ENCODE measurements at places on chromosomes 3 and 15. TPM values are rescaled to one million over a fixed set of nuclear protein-coding genes. Genes with fewer than 3 reads are reported as not detected.

RETNLB gene
- total RNA-seq = not detected

GRCh38 chr15:88385078-88385700 lies 82.0 kb downstream of the MRPL46 start:
- no peak for DNase-seq

TUSC7 gene
- not detected for total RNA-seq

DNA sequence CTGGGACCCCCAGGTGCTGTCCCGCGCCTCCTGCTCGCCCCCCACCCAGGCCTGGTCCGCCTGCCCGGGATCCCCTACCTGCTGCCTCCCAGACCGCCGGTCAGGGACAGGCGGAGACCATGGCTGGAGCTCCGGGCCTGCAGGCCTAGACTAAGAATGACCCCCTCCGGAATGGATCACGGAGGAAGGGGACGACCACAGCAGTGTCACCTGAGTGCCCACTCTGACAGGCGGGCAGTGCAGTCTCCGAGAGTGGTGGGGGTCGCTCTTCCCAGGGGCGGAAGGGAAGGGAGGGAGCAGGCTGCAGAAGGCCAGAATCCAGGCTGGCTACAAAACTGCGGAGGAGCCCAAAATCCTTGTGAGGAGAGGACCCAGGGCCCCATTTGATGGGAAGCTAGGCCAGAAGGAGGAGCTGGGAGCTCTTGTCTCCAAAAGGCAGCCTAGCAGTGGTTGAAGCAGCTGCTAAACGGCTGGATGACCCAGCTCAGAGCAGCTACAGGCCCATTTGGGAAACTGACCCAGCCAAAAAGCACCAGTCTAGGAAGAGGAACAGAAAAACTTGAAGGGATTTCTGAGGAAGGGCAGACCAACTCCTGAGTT lies 908 bp upstream of the RAB43 start:
- no peak for DNase-seq

DNA sequence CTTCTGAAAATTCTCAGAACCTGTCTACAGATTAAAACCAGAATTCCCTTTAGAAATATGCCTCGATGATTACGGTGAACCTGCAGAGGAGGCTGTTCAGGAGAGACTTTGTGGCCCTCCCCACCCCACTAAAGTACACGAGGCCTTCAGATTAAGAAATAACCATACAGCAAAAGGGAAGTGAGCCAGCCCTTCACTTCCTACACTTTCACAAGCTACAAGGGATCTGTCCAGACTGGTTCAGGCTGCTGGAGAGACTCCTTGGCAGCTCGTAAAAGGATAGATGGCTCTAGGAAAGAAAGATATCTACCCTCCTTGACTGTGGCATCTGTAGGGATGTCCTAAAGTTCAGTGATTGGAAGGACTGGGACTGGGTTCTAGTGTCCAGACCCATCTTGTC lies 102.6 kb downstream of the ALDH1A2 start:
- DNase-seq = no peak

- no peak for DNase-seq
These were observed 11.1 kb upstream of the P2RY14 start for GRCh38 chr3:151289445-151289844.

DNA sequence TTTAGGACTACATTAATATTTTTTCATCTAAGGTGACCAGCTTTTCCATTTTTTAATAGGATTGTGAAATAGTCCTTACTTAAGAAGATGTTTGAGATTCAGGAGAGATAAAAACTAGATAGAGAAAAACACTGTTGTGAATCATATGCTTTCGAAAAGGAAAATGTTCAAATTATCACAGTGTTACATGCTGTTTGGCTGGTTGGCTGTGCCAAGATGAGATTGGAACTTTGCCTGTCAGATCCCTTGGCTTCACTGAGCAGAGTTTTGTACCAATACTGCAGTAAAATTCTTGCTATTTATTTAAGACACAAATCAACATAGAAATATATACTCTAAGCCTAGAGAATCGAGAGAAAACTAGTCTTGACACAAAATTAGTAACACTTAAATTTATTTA lies 117.2 kb downstream of the OXSM start:
- DNase-seq = no peak

ZNF80 gene
- not detected for total RNA-seq

- no peak for DNase-seq
These were observed 44.1 kb upstream of the UMPS start for GRCh38 chr3:124686028-124686670.

- DNase-seq = no peak
These were observed 43.0 kb downstream of the BOC start for GRCh38 chr3:113254171-113254947.

DNA sequence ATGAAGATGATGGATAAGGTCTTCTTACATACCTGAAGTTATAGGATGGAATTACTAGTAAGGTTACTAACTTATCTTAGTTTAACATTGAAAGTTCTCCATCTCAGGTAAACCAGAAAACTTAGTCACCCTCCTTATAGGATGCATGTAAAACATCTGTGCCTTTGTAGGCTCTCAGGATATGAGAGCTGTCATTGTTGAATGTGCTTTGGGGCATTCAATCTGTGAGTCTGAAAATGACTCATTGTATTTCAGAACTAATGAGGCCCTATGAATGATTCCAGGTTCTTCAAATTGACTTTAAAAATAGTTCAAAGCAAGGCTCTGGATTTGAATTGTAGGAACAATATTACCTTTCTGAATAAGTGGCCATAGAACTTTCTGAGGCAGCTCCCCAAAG lies 237.7 kb upstream of the AZI2 start:
- DNase-seq = no peak
